T47D (cell line): ENCODE measurements at places on chromosomes 2 and 18.
A peak's percentile ranks its signal among the peaks of the same experiment; 100 is the strongest.

GRCh38 chr2:37654419-37654818, 17.0 kb downstream of the CDC42EP3 start:
- no peak for DNase-seq

GRCh38 chr18:72774914-72775313, 92.9 kb downstream of the NETO1 start:
- DNase-seq = no peak

GRCh38 chr2:16055848-16056580, 115.7 kb downstream of the MYCN start:
- DNase-seq = no peak

DNA sequence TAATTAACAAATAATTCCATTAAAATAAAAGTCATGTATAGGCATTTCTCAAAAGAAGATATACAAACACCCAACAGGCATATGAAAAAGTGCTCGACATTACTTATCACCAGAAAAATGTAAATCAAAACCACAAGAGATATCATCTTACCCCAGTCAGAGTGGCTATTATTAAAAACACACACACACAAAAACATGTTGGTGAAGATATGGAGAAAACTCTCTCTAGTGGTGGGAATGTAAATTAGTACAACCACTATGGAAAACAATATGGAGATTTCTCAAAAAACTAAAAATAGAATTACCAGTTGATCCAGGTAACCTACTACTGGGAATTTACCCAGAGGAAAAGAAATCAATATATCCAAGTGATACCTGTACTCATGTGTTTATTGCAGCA, 966.3 kb upstream of the POU3F3 start:
- no peak for DNase-seq

DNA sequence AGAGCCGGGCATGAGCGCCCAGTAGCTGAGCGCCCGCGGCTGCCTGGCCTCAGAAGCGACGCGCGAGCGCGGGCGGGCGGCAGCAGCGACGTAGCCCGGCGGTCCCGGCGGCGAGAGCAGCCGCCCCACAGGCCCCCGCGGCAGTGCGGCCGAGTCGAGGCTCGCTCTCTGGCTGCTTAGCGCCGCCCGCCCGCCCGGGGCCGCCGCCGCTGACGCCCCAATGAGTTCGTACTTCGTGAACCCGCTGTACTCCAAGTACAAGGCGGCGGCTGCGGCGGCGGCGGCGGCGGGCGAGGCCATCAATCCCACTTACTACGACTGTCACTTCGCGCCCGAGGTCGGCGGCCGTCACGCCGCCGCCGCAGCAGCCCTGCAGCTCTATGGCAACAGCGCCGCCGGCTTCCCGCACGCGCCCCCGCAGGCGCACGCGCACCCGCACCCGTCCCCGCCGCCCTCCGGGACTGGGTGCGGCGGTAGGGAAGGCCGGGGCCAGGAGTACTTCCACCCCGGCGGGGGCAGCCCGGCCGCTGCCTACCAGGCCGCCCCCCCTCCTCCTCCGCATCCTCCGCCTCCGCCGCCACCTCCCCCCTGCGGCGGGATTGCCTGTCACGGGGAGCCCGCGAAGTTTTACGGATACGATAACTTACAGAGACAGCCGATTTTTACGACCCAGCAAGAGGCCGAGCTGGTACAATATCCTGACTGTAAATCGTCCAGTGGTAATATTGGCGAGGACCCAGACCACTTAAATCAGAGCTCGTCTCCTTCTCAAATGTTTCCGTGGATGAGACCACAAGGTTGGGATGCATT, 847 bp downstream of the HOXD8 start:
- DNase-seq = no peak

GRCh38 chr18:48887905-48888772, 62.6 kb downstream of the SMAD7 start:
- no peak for DNase-seq

GRCh38 chr2:178379162-178380004, 71.6 kb downstream of the PRKRA start:
- no peak for DNase-seq

DNA sequence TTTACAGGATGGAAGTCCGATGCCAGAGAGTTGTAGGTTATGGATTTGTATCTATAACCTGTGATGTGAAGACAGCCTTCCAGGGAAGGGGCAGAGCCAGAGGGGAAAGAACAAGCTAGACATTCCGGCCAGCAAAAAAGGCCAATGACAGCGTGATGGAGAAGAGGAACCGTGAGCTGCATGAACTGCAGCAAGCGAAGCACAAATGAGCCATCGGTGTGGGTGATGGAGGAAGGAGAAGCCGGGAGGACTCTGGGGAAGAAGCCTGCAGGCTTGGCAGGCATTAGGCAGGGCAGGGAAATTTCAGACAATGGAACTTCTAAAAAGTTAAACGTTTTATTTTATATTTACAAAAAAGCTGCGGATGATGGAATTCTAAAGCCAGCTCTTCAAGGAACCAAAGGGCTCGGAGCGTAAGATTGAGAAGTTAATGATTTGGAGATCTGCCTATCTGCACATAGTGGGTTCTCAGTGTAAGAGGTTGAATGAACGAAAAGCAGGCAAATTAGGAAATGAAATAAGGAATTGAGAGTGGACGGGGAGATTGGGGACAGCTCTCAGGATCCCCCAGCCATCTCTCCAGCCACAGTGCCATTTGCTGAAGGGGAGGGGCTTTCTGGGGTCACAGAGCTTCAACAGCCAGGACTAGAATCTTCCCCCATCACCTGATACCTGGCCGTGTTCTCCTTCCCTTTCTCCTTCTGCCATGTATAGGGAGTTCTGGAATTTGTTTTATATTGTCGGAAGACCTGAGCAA, 28.4 kb downstream of the NGEF start:
- DNase-seq = no peak

GRCh38 chr18:63074981-63075404, 244.6 kb downstream of the BCL2 start:
- peak; percentile 57 for DNase-seq

GRCh38 chr2:228507870-228508269, 326.4 kb upstream of the SPHKAP start:
- DNase-seq = no peak

DNA sequence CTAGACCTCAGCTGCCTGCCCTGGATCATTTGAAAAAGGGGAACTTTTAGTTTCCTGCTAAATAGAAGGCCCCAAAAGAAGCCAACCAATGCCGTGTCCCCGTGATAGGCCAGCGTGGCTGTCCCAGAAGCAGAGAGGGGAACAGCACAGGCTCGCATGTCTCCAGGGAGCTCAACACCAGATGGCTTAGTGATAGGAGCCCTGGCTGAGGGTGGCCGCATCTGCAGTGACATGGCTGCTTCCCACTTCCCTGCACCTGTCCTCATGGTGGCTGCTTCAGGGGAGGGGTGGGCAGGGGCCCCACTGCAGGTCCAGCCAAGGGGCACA, 79.6 kb downstream of the MBP start:
- no peak for DNase-seq

DNA sequence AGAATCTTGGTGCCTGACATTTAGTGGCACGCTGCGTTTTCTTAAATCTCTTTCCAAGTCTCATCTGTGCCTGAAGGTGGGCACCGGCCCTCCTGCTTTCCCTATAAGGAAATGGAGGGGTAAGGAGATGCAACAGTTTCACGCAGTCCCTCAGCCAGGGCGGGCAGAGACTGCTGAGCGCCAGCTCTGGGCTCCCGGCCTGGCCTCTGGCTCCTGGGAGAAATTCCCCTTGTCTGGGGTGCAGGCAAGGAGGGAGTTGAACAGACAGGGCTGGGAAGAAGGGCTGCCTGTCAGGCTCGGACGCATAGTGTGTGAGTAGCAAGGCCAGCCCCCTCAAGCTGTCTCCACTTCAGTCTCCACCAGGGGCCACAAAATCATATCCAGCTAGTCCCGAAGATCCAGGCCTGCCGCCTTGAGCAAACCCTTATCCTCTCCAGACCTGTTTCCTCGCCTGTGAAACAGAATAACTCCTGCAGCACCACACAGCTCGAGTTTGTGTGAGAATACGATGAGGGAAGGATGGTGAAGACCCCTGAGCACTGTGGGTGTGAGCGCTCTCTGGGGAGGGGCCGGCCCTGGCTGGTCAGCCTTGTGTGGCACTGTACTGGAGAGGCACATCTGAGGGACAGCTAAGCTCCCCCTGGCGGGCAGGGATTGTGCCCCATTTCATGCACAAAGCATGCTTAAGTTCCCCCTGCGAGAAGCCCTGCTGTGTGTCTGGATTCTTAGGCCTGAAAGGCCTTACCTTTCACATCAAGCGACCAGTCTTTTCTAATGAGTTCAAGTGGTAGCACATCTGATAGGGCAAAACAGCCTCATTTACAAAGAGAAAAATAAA, 33.8 kb downstream of the SDC1 start:
- peak; percentile 37 for DNase-seq

DNA sequence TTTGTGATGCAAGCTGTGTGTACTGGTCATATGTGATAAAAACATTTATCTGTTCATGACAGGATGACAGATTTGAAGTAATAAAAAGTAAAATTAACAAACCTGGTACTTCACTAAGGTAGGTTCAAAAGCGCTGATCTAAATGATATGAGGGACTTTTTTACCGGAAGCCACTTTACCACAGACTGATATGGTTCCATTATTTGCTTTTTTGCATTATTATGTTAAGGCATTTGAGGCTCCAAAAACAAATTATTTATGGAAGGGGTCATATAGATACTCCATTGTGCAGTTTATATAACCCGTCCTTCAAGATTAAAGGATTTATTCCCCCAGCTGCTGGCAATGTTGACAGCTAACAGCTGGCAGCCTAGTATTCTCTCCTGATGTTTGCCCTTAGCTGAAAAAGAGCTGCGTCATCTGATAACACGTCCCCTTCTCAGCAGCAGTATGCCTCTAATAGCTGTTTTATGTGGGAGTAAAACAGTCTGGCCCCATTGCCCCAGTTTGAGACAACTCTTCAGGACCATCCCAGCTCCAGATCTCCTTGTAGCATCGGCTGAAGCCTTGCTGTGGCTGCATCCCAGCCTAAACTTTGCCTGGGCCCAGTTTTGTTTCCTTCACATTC, 84.8 kb upstream of the XIRP2 start:
- no peak for DNase-seq

- no peak for DNase-seq
Observed at GRCh38 chr18:26556573-26556972, 8.2 kb upstream of the KCTD1 start.

DNA sequence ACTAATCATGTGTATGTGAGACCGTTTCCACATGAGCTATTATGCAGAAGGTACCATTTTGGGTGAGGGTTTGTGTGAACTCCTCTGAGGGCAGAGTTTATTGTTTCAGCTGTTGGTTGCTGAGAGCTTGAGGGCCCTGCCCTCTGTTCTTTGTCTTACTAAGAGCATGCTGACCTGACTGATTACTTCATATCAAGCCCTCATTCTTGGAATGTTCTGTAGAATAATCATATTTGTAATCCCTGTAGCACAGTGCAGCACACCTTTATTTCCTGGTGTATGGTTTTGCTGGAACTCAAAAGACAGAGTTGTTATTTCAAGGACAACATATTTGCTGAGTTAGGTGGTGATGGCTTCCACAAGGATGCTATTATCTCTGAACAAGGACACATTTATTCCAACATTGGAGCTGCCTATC, 118.5 kb downstream of the GALNT3 start:
- no peak for DNase-seq

DNA sequence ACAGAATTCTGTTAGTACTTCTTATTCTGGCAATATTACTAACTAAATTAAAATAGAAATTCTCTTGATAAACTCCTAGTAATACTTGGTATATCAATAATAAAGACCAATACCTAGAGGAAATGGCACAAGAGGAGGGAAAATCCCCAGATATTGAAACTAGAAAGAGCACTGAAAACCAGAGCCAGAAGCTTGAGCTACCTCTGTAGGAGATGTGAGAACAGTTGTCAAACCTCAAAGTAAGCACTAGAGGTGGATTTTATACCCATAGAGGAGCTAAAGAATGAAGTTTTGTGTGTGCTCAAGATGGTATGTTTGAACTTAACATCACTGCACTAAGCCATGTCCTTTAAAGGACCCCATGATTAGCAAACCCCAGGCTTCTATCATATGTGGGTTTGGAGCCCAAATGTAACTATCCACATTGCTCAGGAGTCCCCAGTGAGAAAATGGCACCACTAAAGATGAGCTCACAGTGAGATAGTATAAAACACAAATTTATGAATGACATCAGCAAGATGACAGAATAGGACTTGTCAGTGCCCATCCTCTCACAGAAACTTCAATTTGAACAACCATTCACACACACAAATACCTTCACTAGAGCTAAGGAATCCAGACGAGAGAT, 122.1 kb downstream of the PKP4 start:
- no peak for DNase-seq

GRCh38 chr2:192087398-192087958, 107.3 kb downstream of the TMEFF2 start:
- DNase-seq = no peak

DNA sequence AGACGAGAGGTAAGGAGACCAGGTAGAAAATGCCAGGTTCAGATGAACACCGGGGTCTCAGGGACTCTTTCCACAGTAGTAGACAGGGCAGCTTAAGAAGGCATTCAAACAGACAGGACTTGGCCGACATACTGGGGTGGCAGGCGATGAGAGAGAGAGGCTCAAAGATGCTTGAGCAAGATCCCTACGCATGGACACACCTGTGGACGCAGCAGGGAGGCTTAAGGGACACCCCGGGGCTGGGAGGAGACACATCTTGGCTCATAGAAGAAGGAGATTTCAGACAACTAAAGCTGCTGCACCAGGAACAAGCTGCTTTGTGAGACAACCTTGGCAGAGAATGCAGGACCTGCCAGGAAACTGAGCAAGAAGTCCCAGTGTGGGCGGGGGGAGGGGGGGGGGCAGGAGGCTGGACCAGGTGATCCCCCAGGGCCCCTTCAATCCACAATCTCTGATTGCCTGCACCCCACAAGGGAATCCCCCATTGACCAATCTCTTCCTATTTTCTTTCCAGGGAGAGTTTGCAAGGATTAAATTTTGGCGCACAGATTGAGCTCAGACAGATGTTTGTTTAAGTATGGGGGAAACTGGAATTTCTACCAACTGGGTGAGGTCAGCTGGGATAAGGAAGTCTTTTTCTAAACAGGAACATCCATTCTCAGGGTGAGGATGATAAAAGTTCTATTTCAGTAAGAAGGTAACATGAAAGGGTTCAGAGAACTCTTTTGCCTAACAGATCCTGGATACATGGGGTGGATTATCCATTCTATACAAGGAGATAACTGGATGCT, 400.7 kb downstream of the NBAS start:
- DNase-seq = no peak

DNA sequence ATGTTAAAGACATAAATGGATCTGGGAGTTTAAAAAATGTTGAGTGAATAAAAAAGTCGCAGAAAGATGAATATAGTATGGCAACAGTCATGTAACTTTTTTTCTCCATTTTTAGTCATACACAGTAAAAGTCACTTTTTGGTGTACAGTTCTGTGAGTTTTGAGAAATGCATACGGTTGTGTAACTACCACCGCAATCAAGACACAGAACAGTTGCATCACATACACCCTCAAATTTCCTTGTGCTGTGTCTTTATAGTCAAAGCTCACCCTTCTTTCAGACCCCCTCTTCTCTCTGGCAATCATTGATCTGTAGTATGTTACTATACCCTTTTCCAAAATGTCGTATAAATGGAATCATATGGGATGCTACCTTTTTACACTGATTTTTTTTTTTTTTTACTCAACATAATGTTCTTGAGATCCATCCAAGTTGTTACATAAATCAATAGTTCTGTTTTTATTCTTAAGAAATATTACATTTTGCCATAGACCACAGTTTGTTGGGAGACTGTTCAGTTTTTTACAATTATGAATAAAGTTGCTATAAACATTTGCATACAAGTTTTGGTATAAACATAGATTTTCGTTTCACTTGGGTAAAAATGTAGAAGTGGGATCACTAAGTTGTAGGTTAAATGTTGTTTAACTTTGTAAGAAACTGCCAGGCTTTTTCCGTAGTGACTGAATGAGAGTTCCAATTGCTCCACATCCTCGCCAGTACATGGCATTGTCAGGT, 35.4 kb upstream of the AGFG1 start:
- DNase-seq = no peak

GRCh38 chr18:75107931-75108276, 101.0 kb downstream of the PTGR3 start:
- DNase-seq = no peak
